Activated CD4-positive, CD25-positive, alpha-beta regulatory T cell (primary cell): ENCODE measurements at places on chromosomes 7 and 10.

DNA sequence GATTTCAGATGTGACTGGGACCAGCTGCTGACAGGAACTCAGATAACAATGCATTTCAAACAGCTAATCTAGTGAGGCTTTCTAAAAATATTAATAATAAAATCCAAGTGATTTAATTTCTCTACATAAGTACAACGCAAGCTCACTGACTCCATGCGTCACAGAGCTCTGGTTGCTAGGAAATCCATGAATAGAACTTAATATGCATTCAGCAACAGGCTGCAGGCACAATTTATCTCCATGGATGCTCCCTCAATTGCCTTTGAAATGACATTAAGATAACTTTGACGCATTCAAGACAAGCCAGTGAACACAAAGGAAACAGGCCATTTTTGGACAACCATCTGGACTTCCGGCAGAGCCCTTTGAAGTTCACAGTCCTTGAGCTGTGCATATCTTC lies 118.7 kb upstream of the COL1A2 start:
- DNase-seq = no peak

DNA sequence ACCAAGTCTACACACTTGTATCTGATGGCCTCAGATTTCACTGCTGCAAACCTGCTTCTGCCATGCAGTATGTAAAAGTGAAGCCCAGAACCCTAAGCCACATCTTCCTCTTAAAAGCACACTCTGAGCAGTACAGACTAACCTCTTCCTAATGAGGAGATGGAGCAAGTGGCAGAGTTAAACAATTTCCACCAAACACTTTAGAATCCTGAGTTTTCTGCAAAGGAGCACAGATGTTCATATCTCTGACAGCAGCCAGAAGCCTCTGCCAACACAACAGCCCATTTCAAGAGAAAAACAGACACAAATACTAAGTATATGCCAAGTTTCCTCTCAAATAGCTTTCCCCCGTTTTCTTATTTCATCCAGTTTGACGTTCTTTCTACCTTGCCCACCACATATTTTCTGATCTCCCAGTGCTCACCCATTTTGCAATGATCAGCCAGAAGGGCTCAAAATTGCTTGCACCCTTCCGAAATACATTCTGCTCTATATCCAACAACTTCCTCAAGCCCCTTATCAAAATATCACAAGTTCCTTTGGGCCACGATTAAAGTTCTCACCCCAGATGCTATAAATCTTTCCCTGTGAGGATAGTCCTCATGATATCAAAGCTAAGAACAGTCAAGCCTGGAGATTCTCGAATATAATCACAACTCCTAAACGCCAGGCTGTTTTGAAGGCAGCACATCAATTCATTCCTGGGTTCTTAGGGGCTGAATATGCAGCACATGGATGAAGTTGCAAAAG lies 27.5 kb downstream of the ELMO1 start:
- DNase-seq = no peak

DNA sequence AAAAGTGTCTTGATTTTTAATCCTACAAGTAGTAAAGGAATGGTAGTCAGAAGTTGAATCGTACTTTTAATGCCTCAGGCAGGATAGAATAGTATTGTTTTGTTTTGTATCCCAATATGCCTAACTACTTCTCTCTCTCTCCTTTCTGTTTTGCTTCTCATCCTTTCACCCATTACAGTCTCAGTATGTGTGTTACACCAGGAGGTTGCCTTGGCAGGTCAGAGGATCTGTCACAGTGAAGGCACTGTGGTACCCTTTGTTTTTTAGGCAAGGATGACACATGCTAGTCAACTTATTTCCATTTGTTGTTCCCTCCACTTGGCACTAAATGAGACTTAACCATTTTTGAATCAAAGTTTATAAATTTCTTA lies 94.4 kb downstream of the MAPK8 start:
- no peak for DNase-seq

DNA sequence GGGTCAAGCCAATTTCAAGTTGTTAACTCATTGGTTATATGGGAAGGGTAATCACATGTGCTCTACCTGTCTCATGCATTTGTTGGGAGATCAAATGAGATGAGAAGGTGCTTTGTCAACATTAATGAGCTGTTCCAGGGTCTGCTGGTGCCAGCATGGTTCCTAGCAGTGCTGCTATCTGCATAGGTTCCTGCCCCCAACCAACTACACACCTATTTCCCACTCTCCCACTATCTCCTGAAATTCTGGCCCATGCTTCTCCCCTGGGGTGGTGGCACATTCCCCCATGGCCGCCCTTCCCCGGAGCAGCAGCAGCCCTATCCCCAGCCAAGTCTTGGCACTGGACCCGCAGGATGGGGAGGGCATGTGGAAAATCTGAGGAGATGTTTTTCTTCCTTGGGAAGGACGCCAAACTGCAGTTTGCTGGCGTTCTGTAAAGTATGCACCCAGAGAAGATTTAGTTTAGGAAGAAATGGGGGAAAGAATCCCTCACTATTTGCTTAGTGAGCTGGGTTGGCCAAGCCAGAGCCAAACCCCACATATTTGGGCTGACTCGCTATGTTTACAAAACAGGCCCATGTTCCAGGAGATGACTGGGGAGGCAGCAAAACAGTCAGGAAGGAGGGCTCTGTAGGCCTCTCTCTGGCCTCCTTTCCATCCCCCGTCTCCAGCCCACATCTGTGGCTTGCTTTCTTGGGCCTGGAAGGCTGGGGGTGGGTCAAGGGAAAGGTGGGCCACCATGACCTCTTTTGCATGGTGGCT lies 42.5 kb downstream of the PPP1R3C start:
- DNase-seq = no peak

DNA sequence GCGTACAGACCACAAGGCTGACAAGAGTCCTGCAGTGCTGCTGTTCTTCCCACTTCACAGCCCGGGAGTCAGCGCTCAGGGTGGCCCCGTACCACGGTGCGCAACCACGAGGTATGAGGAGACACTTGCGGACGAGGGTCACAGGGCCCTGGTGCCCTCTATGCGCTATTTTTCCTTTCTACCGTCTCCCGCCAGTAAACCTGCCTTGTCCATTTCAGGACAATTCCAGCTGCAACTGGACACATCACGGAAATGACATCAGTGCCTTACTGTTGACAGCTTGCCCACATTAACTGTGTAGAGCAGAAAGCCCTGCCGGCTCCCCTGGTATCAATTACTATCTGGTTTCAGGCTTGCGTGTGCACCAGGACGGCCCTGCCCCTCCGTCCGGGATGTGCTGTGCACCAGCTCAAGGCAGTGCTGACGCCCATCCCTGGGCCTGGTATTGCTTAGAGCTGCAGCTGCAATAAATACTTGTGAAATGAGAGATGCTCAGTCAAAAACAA lies 65.1 kb downstream of the ZRANB1 start:
- no peak for DNase-seq
